ENCODE measurements at places on chromosomes 1 and 21.
A peak's percentile ranks its signal among the peaks of the same experiment; 100 is the strongest.

- peak; percentile 66 for DNase-seq
Measured at GRCh38 chr1:44707112-44707881, 23.7 kb downstream of the RNU5D-1 start.

- DNase-seq: no peak
Measured at GRCh38 chr21:28550057-28550825, 442.4 kb downstream of the LTN1 start.

- no peak for DNase-seq
Measured at GRCh38 chr1:36457691-36458090, 6.5 kb downstream of the MRPS15 start.

DNA sequence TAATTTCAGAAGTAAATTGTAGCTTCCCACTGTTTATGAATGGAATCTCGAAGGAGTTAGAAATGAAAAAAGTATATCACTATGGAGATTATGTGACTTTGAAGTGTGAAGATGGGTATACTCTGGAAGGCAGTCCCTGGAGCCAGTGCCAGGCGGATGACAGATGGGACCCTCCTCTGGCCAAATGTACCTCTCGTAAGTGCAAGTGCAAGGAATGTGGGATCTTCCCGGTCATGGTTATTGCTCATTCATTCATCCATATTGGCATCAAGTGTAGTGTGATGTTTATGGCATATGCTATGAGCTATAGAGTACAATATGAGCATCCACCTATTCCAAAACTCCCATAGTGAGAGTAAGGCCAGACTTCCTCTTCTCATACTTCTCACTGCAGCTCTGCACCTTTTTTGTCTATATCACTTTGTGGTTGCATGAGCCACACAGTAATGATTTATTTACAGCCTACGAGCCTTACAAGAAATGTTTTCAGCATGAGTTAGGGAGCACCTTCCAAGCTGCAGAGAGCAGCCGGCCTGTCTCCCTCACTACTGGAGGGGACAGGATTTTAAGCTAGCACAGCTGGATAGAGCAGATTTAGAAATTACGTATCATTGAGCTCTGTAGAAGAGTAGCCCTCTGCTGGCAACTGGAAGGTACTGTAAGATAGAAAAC, 24.9 kb upstream of the CR1L start:
- peak; percentile 42 for DNase-seq

GRCh38 chr1:106200711-106201110, 855.8 kb upstream of the PRMT6 start:
- DNase-seq: no peak

DNA sequence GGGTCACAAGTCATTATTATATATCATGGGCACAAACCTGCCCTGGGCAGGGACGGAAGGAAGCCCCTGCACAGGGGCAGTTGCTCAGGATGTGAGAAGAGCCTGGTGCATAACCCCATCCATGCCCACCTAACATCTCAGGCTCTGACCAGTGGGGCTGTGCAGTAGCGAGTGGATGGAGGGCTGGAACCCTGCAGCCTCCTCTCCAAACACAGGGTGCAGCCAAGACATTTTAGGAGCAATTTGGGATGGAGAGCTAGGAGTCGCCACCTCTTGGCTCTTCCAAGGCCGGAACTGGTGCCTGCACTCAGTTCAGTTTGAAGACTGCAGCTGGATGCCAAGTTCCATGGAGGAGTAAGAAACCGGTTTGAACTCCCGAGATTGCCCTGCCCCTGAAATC, 2.8 kb downstream of the MX1 start:
- no peak for DNase-seq

GRCh38 chr21:28537371-28538079, 455.2 kb downstream of the LTN1 start:
- DNase-seq: no peak

DNA sequence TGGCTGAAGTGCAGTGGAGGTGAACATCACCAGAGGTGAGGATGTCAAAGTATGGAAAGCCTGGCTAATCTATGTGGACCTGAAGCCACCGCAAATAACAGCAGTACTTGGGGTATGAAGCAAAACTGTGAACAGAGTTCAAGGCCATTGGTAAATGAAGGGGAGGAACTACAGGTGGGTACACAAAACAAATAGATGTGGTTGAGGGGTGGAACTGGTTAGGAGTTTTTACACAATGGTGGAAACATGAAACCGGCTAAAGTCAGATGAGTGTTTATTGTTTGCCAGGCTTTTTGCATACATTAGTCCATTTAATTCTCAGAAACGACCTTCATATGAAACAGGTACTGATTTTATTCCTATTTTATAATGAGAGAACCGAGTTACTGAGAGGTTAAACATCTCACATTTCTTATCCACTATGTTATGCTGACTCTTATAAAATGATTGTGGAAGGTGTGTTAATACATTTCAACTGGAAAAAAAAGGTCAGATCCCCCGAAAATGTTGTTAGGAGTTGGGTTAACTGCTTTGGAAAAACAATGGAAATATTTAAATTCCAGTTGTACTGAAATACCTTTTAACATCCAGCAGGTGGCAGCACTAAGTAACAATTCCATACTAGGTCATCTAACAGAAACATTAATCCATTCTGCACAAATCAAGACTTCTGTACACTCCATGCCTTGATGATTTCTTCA, 44.3 kb upstream of the GTF2B start:
- peak; percentile 16 for DNase-seq

DNA sequence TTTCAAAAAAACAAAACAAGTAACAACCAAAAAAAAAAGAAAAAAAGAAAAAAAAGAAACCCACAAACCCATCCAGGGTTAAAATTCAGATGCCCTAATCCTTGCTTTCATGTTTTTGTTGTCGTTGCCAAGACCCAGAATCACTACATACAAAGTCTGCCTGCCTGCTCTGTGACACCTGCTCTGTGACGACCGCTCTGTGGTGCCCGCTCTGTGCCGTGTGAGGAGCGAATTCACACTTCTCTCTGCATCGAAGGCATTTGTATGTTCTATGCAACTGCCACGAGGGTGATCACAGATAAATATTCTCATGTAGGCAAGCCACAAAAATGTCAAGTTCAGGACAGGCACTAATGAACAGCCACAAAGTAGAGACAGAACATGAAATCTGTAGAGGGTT, 178.6 kb downstream of the SLC45A1 start:
- no peak for DNase-seq

GRCh38 chr1:233859446-233859845, 45.0 kb upstream of the SLC35F3 start:
- DNase-seq: no peak

DNA sequence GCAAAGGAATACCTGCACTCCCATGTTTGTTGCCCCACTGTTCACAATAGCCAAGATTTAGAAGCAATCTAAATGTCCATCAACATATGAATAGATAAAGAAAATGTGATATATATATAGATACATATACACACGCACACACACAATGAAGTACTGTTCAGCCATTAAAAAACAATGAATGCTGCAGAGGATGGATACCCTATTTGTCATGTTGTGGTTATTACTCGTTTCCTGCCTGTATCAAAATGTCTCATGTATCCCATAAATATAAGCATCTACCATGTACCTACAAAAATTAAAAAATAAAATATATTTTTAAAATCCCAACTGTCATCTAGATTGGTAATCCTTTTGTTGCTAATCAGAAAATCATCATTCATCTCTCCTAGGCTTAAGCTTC, 634.8 kb upstream of the ADGRL2 start:
- DNase-seq: no peak

DNA sequence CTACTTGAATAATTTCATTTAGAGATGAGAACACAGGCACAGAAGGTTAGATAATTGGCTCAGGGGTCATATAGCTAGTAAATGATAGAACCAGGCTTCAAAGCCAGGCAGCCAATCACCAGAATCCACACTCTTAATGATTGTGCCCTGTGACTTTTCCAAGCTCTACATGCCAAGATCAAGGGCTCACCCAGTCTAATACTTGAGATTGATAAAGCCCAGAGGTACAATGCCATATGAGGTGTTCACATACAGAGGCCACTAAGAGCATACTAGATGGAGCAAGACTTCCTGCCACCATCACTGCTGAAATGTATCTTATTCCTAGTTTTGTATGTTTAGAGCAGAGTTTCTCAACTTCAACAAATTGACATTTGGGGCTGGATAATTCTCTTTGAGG, 40.9 kb upstream of the MCOLN3 start:
- no peak for DNase-seq

GRCh38 chr1:165350840-165351239, 5.7 kb downstream of the LMX1A start:
- DNase-seq: no peak

- DNase-seq: no peak
Measured at GRCh38 chr1:46800742-46801141, 1.9 kb downstream of the CYP4B1 start.

DNA sequence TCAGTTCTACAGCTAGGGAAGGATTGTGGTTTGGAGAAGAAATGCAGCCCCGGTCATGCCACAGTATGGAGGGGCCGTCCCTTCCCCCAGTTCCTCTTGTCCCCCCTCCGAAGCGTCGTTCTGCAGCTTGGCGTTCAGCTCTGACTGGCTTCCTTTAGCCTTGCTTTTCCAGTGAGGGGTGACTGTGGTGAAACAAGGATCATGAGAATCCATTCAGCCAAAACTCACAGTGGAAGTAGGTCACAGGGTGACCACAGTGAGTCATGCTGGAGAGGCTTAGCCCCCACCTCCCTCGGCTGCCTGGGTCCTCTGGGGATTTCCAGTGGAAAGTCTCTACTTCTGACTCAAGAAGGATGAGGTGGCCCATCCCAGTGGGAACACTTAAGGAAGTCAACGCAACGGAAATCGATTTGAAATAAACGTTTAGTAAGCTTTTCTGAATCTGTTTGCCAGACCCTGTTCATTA, 37.3 kb upstream of the COL6A2 start:
- peak; percentile 37 for DNase-seq

- DNase-seq: no peak
Measured at GRCh38 chr1:151949371-151950193, 40.3 kb upstream of the THEM4 start.

DNA sequence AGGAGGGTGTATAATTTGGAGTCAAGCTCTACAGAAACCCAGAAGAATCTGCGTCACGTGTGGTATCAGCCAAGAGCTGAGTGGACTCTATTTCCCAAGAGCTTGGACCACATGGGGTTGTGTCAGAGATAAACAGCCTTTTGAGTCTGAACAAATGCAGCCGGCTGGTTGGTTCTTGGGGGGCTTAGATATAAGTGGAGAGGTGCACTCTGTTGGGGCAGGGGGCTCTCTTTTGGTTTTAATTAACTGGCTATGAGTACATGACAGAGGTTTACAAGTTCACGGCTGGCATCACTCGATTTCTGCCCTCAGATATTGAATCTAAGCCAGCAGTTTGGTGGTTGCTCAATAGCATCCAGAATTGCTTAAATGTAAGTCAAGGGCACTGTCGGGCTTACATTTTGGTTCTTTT, 501 bp upstream of the MRAP start:
- no peak for DNase-seq

GRCh38 chr21:46057111-46057709, 40.7 kb upstream of the COL6A2 start:
- DNase-seq: no peak

DNA sequence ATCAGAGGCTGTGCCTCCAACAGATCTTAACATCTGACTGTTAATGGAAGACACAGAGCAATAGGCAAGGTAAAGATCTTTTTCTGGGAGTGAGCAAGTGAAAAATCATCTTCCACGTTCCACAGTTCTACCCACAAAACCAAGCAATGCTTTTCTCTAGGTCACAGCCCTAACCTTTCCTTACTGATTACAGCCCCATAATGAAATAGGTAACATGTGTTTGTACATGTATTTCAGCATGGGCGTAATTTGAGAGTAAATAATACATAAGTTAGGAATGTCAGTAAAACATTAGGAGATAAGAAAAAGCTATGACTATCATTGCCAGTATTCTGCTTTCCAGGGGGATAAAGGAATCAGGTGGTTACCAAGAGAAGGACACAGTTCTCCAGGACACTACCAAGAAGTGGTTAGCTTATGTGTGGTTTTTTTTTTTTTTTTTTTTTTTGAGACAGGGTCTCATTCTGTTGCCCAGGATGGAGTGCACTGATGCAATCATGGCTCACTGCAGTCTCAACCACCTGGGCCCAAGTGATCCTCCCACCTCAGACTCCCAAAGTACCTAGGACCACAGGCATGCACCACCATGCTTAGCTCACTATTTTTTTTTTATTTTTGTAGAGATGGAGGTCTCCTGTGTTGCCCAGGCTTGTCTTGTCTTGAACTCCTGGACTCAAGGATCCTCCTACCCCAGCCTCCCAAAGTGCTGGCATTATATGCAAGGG, 72.0 kb downstream of the DAP3 start:
- no peak for DNase-seq

DNA sequence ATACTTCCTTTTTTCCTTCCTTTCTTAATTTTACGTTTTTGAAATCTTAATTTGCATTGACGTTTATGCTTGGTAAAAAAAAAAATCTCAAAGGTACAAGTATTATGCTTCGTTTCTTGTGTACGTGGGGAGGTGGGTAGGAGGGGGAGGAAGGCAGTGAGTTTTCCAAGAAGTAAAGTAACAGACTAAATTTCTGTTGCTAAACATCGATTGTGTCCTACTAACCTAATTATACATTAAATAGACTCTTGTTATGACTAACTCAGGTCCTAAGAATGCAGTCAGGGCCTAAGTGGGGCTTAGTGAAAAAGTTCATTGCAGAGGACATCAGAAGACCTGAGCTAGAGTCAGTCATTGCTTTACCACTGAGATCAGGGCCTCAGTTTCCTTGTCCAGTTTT, 17.5 kb downstream of the NEK7 start:
- DNase-seq: no peak

- DNase-seq: peak; percentile 70
Measured at GRCh38 chr1:209398313-209398991, 185.1 kb upstream of the CAMK1G start.

DNA sequence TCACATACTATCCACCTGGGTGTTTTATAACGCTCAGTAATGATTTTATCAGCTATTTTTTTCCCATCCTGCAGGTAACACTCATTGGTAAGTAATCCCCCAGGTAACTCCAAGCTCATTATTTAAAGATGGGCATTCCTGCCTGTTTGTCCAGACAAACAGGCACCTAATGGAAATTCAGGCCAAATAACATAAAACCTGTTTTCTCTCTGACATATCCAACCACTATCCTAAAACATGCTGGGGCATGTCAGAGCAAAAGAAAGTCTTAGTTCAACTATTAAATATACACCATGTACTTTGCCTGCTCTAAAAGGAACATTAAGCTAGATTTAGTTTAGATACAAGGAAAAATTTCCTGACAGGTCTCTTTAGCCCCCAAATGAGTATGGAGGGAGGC, 987.7 kb downstream of the TTLL7 start:
- no peak for DNase-seq

GRCh38 chr1:223007935-223008334, 135.1 kb downstream of the TLR5 start:
- no peak for DNase-seq

- no peak for DNase-seq
Measured at GRCh38 chr1:209770636-209771415, 13.5 kb downstream of the C1orf74 start.

DNA sequence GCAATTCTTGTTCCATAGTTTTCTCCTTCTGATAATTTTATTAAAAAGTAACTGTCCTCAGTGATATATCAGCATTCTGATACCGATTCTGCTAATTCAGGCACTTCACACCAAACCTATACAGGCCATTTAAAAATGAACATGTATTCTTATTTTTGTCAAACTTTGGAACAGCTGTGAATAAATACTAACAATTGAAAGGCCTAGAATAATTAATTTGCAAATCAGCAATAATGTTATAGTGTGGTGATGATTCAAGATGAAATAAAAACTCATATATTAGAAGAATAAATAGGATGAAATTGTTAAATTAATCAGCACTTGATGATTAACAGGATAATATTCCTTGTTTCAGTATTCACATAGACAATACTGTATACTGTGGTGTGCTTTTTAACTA, 9.9 kb downstream of the CDKN2C start:
- DNase-seq: no peak

GRCh38 chr1:16082283-16083038, 9.0 kb upstream of the FAM131C start:
- peak; percentile 57 for DNase-seq

All from COLO829 (cell line).